ENCODE measurements at places on chromosomes 2 and 18.

DNA sequence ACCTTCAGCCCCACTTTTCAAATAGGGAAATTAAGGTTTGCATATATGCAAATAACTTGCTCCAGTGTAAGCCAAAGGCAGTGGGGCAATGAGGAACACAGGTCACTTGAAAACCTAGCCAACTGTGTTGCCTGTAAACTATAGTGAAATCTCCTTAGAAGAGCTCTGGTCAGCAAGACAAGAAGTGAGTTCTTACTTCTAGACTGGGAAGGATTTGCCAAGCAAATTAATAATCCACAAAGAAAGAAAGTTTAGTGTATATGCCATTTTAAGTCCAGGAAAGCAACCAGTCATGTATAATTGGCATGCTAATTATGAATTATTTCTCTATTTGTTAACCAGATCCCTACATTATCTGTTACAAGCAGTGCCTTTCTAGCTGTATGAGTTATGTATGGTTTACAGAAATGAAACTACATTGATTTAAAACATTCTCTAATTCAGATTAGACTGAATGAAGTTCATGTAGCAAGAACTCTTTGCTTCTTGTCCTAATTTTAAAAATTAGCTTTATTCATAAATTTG, 129.9 kb downstream of the MTX2 start:
- no peak for DNase-seq

DNA sequence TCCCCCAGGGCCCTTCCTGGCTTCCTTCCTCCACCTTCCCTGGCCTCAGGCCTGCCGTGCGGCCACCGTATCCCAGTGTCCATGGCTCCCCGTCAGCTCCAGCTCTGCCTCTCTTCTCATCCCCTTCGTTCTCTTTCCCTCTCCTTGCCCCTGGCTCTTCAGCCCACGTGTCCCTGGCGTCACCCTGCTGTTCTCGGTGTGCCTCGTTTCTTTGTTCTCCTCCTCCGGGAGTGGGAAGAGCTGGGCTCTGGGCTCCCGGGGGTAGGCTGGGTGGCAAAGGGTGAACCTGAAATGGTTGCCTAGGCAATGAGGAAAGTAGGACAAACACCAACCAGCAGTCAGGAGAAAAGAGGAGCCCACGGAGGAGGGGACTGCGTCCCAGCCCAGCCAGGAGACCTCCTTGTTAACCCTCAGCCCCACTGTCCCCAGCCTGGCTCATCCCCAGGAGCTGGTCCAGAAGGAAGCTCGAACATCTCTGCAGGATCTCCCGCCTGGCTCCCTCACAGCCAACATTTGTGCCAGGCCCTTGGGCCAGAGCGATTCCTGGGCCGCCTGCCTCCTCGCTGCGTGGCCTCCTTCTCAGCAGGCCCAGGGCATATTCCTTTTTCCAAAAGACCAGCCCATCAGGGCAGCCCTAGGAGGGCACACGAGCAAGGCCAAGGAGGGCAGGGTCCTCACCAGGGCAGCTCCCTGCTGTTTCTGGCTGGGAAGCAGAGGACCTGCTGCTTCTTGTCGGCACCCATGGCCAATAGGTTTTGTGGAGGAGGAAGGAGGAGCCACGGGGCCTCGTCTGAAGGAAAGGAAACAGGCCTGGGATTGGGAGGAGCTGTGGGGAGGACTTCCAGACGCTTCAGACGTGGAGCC, 30.9 kb upstream of the DNMT3A start:
- DNase-seq = no peak

GRCh38 chr2:144456680-144457079, 63.2 kb downstream of the ZEB2 start:
- no peak for DNase-seq

DNA sequence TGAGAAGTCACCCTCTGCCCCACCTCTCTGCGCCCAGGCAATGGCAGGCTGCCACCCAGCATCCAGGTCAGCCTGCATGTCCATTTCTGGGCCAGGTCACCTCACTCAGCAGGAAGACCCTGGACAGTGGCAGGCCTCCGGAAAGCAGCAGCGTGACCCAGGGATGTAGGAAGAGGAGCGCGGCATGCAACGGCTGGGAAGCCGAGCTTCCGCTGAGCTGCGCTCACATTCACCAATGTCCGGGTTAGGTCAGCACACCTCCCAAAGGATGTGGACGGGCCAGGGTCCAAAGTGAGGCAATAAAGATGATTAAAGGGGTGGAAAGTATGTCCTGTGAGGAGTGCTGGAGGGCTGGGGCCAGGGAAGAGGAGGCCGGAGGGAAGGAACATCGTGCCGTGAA, 174.5 kb downstream of the CTIF start:
- no peak for DNase-seq

DNA sequence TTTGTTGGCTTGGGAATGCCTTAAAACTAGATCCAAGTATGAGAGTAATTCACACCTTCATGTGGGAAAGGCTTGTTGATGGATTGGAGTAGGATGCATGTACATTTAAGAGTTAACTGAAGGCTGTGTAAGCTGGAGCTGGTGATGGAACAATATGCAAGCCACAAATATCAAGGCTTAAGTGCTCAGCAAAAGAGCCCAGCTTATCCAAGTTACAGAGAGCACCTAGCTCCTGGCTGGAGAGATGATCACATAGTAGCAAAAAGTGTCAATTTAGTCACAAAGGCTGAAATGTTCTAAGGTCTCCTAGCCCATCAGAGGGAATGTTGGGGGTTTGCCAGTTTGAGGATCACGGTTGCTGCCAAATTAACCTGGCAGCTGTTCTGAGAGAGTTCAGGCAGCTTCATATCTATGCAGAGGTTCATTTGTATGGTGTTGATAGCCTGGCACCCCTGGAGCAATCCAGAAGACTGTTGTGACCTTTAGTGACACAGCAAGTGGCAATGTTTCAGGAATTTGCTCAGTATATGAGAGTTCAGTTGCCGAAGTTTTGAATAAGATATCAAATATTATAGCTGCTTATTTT, 228.2 kb downstream of the DOK6 start:
- DNase-seq = no peak

GRCh38 chr18:27600245-27600644, 415.1 kb upstream of the CHST9 start:
- DNase-seq = no peak

DNA sequence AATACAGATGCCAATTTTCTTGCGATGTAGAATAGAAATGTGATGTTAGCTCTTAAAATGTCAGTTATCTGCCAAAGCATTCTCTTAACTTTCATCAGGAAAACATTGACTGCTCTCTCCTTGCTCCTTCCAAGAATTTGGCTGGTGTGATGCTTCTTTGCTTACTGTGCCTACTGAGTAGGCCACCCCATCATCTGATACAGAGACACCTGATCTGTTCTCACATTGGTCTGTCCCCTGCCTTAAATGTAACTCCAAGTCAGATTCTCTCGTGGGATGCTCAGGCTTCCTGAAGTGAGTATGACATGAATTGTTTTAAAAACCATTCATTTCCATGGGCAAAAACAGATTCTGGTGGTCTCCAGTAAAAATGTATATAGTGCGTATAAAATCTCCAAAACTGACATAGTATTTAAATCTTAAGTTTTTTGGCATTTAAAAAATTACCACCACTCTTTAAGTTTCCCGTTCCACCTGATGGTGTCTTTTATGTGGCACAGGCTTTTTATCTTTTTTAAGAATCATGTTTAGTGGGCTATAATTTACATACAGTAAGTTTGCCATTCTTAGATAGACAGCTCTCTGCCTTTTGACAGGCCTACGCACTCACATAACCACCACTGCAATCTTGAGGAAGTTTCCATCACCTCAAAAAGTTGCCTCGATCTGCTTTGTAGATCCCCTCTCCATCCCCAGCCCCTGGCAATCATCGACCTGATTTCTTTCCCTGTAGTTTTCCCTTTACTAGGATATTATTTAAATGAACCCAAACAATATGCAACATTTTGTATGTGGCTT, 36.6 kb downstream of the UBE2F start:
- DNase-seq = no peak

DNA sequence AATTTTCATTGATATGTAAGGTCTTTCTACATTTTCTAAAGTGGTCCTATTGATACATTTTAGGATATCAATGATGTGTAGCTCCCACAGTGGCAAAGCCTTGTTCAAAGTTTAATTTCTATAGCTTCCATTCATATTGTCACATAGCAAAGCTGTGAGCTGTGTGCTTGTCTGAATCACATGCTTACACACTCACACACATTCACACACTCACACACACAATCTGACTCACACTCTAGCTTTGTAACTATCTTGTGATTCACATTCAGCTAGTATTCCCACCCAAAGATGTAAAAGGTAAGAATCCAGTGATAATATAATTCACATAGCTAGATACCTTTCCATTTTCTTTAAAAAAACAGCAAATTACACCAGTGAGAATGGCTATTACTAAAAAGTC, 58.7 kb downstream of the MAPRE2 start:
- DNase-seq = no peak

- DNase-seq = no peak
Observed at GRCh38 chr2:28407976-28408690, 15.5 kb downstream of the FOSL2 start.

GRCh38 chr2:69582582-69583176, 60.9 kb downstream of the AAK1 start:
- DNase-seq = no peak

DNA sequence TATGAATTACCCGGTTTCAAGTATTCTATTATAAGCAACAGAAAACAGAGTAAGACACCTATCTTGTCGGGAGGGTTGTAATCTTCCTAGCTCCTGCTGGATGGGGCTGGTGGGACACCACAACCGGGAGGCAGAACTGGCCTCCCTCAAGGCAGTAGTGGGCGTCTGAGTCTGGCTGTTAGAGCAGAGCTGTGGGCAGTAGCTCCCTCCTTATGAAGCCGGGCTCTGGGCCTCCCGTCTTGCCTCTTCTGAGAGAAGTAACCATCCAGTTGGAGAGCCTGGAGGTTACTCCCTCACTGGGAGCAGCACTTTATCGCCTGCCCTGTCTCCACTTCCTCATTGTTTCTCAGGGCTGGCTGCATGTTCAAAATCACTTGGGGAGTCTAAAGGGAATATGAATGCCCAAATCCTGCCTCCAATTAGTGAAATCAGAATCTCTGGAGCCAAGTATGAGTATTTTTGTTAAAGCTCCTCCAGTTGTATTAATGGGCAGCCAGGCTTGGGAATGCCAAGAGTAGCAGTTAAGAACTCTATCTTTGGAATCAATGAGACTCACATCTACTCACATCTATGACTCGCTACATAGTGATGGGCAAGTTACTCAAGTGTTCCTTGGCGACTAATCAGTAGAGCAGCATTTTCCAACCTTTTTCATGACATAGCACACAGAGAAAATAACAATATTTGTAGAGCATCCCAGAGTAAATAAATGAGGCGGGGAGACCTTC, 27.3 kb upstream of the NRP2 start:
- DNase-seq = no peak

DNA sequence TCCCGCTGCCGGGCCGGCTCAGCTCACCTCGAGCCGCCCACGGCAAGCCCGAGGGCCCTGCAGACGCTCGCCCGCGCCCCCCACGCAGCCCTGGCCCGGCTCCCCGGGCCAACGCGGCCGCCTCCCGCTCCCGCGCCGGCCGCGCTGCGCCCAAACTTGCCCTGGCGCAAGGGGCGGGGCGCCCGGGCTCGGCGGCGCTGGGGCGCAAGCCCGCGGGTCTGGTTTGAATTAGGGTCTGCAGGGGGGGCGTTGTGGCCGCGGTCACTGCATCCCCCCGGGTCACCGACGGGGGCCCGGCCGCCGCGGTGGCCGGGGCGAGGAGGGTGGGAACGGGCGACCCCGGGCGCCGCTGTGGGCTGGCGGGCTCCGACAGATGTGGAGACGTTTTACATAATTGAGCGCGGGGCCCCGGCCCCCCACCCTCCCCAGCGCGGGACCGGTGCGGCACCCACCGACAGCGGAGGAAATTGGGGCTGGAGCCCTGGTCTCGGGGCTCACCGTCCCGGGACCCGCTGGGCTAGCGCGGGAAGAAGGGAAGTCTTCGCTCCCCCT, 690 bp downstream of the SDC1 start:
- DNase-seq = no peak

DNA sequence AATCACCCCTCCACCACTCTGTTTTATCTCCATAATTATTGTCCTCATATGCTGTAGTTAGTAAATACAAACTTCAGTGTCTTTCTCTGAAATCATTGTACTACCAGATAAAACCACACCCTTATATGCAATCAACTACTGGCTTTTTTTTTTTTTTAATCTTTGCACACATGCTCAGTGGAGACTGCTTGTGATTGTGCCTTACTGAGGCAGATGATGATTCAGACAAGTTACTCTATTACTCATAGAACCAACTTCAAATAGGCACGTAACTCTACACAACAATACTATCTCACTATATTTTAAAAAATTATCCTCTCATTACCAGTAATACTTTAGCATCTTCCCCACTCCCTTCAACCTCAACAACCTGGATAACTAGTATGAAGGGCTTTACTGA, 1278.4 kb upstream of the PIK3C3 start:
- no peak for DNase-seq

- DNase-seq = no peak
Observed at GRCh38 chr18:63379639-63379962, 12.6 kb upstream of the KDSR start.

DNA sequence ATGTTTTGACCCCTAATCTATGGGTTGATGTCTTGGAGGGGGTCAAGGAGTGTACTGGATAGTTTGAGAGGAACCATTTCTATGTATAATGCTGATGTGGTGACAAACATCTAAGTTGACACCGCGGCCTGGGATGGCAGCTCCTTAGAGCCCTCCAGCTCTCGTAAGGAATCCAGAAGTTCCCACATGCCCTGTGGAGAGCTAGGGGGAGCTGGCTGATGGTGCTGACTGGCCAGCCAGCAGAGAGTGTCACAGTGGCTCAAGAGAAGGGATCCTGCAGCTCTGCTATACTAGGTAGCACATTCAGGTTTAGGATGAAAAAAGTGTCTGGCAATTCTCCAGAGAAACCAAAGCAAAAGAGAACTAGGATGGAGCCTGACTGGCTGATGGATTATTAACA, 842.2 kb upstream of the VRK2 start:
- no peak for DNase-seq

- no peak for DNase-seq
Observed at GRCh38 chr18:48605408-48605845, 66.6 kb downstream of the CTIF start.

GRCh38 chr2:235472443-235472842, 21.4 kb upstream of the AGAP1 start:
- no peak for DNase-seq

DNA sequence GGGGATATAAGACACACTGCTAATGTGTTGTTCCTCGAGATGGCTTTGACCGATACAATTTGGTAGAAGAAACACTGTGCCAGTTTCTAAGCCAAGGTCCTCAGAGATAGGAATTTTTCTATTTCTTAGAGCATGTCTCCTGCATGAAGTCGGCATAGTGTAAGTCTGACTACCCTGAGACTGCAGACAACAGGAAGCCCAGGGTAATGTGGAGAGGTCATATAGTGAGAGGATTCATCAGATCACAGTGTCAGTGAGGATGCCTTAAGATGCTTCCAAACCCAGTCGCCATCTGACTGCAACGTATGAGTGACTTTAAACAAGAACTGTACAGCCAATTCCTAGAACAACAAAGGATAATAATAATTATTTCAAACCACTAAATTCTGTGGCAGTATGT, 818.3 kb upstream of the GYPC start:
- DNase-seq = no peak

DNA sequence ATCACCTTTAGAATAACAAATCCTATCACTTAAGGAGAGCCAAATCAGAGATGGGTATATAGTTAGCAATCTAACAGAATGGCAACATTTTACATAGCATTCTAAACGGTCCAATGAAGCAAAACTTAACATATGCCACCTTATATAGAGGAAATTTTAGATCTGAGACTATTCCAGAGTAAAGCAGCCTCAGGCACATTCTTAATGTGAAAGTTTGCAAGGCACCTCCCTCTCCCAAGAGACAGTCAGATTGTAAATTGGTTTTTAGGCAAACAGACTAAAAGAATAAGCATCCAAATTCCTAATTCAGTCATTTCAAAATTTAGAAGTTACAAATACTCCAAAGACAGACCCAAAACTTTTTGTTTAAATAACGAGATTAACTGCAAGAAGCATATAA, 292.9 kb downstream of the STK39 start:
- no peak for DNase-seq

All from bone marrow (tissue), 2 donors.